RKO (cell line): ENCODE measurements at places on chromosomes 6 and 20.
A peak's percentile ranks its signal among the peaks of the same experiment; 100 is the strongest.

GRCh38 chr20:5410470-5410869, 93.7 kb upstream of the PROKR2 start:
- no peak for DNase-seq

DNA sequence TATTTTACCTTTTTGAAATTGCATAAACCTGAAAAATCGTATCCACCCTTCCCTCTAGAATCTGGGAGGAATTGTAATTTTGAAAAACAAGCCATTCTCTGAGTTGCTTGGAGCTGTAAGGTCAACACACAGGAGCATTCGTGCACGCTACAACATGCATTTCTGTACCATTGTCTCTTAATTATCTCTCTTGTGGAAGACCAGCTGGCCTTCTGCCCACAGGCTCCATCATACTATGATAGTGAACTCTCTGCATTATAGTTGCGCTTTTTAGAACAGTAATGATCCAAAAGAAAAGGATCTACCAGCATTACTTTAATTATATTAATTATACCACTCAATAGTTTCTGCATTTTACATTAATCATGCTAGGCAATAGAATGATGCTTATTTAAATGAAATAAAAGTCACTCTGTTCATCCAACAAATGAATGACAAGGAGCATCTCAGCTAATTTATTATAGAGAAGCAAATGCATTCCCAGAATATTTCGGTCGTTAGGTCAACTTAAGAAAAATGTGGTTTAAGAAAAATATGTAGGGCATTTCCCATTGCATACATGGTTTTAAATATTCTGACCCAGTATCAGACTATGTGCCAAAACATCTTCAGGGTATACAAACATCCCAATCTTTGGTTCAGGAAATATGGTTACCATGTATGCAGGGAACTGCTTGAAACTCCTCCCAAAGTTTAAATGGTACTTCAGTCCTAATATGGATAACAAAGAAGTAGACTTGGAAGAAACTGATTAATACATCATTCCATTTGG, 263.5 kb downstream of the TFAP2A start:
- DNase-seq, result no peak

DNA sequence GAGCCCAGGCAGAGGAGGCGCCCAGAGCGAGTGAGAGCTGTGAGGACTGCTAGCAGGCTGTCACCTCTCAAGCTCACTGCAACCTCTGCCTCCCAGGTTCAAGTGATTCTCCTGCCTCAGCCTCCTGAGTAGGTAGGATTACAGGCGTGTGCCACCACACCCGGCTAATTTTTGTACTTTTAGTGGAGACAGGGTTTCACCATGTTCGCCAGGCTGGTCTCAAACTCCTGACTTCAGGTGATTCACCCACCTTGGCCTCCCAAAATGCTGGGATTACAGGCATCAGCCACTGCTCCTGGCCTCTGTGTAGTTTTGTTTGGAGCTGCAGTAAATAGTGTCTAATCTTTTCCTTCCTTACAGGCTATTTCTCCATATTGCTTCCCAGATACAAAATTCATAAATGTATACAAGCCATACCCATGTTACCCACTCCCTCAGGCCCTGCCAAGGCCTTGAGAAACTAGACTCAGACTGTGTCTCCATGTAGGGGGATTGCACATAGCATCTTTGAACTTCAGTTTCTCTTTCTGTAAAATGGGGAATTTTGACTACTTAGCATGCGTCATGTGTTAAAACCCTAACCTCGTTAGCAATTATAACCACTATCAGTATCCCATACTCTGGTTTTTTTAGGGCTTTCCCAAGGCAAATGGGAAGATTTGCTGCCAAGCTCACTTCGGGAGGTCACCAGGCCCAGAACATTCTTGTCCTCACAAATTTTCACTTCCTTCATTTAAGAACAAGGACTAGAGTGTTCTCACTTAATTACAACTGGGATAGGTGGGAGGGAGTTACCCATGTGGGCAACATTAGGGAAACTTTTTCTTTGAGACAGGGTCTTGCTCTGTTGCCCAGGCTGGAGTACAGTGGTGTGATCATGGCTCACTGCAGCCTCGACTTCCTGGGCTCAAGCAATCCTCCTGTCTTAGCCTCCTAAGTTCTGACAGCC, 67.3 kb upstream of the DDR1 start:
- DNase-seq, result no peak

DNA sequence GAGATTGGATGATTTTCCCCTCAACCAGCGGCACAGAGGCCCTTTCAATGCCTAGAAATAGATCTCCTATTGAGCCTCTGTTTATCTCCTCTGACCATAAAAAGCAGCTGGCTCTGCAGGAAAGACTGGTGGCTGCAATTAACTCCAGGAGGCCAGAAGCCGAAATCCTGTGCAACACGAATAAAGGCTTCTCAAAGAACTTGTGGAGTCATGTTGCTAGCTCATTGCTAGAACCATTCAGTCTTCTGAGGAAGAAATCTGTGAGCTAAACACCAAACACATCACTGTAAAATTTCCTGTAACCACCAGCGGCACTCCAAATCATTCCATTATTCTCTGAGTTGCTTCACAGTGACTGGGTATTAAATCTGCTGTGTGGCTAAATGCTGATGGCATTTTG, 49.1 kb upstream of the TPD52L1 start:
- DNase-seq, result no peak

DNA sequence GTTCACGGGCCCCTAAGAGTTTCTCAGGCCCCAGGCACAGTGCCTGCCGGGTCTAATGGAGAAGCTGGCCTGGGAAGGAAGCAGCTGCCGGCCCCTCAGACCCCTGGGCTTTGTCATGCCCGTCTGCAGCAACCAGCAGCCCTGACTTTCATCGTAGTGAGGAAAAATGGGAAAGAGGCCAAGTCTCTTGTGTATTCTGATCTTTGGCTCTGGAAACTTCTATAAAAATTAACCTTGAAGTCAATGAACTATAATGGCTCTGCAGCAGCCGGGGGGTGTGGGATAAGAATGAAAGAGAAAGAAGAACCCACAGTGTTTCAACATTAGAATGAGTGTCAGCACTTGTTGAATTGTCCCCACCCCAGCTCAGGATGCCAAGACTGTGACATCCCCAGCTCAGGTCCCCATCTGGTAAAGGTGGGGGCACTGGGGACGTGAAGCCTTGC, 12.9 kb downstream of the TGM2 start:
- no peak for DNase-seq

DNA sequence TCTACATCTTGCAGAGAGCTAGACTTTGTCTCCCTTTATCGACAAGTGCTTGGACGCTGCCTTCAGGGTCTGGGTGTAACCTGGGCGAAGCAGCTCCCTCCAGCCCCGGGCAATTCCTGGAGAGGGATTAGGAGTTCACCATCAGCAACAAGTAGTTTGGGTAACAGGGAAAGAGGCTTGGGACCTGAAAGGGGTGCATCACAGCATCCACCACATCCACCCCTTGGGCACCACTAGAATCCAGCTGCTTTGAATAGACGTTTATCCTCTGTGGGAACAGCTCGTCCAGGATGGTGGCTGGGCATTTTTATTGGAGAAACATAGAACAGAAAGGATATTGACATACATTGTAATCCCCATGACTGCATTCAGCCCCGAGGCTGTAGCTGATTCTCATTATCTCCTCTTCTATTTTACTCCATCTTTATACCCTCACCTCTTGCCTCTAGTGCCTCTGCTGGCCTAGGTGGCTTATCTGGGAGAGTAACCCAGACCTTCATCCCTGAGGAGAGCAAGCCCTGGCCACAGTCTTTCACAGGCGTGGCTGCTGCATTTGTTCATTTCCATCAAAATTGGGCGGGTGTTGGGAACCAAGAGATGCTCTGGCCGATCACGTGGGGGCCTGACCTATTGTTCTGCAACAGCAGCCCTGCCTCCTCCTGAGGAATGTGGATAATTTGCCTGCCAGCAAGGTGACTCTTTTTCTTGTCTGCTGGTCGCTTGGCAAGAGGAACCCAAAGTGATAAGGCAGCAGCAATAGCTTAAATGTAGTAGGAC, 109.2 kb upstream of the RALGAPA2 start:
- DNase-seq, result no peak

GRCh38 chr6:31898383-31899011, 999 bp upstream of the EHMT2 start:
- peak; percentile 62 for DNase-seq

GRCh38 chr6:65938000-65938399, 231.0 kb upstream of the EYS start:
- peak; percentile 15 for DNase-seq

- DNase-seq, result no peak
Measured at GRCh38 chr20:51710361-51710894, 57.8 kb downstream of the ATP9A start.

DNA sequence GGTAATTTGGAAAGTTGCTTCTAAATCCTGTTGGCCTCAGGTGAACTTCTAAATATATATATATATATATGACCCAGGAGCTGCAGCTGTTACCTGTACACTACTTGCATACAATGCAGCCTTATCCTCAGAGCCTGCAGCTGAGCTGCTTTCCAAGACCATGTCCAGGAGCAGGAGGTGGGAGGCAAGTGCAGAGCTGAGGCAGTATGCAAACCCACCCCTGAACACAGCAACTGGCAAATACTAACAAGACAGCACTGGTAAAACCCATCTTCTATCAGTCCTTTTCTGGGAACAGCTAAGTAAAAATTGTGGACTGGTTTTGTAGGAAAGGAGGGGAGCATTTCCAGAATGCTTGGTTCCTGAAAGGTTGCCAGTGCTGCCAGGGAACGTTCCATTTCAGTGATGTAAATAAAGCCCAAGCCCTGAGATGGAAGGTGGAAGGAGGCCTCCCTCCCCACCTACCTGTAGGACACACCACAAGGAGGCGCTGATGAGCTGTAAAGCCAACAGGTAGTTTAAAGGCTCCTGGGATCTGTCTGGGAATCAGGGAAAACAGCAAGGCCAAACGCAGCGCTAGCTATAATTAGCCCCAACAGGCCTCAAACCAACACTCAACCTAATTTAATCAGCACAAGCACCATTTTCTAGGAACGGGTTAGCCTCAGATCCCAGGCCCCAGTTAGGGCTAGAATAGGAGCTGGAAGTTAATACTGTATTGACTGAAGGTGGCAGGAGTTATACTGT, 93.8 kb upstream of the MAP7 start:
- peak; percentile 13 for DNase-seq

GRCh38 chr6:22023937-22024336, 272.9 kb downstream of the PRL start:
- DNase-seq, result no peak

GRCh38 chr6:25670208-25670607, 18.2 kb downstream of the SCGN start:
- DNase-seq, result no peak

GRCh38 chr6:70107852-70108629, 194.8 kb downstream of the COL9A1 start:
- DNase-seq, result peak; percentile 53

- DNase-seq, result no peak
Measured at GRCh38 chr6:52531396-52531795, 45.5 kb downstream of the TRAM2 start.

- no peak for DNase-seq
Measured at GRCh38 chr20:59559863-59560262, 44.5 kb upstream of the PHACTR3 start.

GRCh38 chr20:24027229-24027628, 38.6 kb upstream of the GGTLC1 start:
- DNase-seq, result peak; percentile 25

GRCh38 chr6:120938164-120938875, 396.0 kb downstream of the TBC1D32 start:
- no peak for DNase-seq

DNA sequence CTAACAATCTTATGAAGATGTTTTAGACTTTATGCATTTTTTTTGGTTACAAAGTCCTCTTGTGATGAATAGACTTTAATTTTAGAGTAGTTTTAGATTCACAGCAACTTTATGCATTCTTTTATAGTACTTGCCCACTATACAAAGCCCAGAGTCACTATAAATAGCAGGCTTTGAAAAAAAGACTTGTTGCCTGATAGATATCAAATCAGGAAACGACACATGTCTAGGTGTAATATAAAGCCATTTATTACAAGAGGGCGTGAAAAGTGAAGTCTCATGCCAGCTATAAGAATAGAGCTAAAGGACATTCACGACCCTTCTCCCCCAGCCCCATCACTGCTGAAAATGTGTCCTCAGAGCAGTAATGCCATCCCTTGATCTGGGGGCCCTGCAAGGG, 78.0 kb upstream of the MRPS10 start:
- DNase-seq, result no peak

- no peak for DNase-seq
Measured at GRCh38 chr20:50673466-50674137, 17.7 kb downstream of the RIPOR3 start.

DNA sequence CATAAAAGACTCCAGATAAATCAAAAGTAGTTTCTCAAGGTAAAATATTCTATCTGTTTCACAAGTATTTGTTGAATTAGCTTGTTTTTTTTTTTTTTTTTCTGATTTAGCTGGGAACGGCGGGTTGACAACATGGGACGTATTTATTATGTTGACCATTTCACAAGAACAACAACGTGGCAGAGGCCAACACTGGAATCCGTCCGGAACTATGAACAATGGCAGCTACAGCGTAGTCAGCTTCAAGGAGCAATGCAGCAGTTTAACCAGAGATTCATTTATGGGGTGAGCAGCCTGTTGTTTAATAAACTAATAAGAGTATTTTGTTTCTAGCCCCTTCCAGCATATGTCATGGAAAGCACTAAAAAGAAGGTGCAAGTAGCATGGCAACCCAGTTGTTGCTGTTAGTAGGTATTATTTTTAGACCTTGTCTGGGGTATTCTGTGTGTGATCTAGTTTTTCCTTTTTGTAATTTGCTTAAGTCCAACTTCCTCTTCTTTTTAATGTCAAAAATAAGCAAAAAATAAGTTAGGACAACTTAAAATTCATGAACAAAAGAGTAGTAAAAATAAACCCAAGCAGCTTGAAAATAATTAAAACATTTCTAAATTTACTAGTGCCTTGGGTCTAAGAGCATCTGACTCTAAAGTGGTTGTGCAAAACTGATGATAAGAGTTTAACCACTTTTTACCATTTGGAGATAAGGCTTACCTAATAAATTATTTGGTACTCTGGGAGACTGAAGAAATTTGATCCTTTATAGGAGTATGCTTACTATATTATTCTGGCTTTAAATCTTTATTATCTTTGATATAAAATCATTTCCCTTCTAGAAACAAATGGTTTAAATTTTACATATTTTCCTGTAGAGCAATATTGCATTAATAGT, 70.8 kb upstream of the DYNLRB1 start:
- no peak for DNase-seq

DNA sequence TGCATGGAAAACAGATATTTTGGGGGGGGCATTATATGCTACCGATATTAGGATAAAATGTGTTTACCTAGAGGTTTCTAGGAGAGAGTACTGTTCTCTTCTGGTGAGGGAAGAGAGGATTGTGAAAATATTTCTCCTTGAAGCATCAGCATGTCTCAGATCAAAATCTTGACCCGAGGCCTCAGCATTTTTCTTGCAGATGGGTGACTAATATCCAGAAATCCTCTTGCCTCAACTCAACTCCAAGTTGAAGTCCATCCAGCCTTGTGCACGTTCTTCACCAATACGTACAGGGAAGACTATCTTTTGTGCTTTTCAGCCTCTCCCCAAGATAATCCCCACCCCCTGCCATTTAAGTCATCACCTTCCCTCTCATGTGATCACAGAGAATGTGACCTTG, 59.5 kb downstream of the PRND start:
- DNase-seq, result no peak

DNA sequence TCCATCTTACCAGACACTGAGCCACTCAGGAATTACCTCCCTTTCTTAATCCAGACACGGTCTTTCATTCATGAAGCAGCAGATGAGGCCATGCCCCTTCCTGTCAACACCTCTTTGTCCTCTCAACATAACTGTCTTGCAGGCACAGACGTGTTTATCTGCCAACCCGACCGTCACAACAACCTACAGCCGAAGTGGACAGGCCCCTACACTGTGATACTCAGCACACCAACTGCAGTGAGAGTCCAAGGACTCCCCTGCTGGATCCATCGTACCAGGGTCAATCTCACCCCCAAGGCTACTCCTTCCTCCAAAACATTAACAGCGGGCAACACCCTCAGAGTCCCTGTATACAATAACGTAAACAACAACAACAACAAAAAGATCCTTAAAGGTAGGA, 30.6 kb upstream of the ULBP3 start:
- no peak for DNase-seq
